ENCODE measurements at places on chromosomes 13 and 19.

GRCh38 chr13:111527614-111528229 is 207.3 kb downstream of the TEX29 start:
- no peak for DNase-seq

GRCh38 chr19:30228113-30228834 is 143.9 kb upstream of the ZNF536 start:
- no peak for DNase-seq

DNA sequence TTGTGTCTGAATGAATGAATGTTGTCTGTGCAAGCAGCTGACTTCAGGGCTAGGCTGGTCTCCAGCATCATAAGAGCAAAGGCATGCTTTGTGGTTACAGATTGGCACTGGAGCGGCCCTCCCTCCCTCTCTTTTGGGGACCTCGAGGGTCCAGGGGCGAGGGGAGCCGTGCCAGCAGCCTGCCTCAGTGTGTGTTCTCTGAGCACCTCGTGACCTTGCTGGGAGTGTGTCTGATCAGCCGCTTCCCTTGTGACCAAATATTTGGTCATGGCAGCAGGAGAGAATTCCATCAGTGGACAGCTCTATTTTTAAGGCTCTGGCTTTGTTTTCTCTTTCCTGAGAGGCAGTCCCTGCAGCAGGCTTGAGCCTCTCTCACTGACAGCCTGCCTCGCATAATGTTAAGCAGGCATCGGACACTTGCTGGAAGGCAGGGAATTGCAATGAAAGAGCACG is 329.7 kb downstream of the UQCRFS1 start:
- DNase-seq = no peak

- peak; percentile 28 for DNase-seq
Measured at GRCh38 chr13:33204130-33204927, 81.2 kb downstream of the STARD13 start.

DNA sequence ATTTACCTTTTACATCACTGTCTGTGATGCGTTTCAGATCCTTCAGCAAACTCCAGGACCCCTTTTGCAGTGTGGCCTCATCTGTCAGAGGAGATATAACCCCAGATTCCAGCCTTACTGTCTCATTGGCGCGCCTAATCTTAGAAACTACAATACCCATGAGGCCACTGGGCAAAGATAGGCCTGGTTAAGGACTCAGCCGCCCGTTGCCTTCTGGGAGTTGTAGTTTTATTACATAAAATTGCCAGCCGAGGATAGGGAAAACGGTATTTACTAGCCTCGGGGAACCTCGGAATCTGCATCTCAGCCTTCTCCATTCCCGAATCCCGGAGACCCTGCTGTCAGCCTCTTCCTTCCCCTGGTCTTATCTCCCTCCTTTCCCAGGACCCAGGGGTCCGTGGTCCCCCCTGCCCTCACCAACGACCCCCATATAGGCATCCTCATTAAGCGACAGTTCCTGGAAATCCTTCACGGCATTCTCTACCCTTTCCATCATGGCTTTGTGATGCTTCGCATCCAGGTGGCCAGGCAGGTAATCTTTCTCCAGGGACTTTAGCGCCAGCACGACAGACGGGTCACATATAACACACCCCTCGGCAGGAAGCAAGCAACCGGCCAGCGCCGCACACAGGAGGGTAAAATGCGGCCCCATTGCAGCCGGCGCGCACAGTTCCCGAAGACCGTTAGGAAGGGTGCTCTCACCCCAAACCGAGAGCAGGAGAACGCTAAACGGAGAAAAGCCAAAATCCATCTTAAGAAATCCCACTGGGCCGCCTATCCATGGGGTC is 1.3 kb downstream of the IZUMO1 start:
- peak; percentile 78 for DNase-seq

DNA sequence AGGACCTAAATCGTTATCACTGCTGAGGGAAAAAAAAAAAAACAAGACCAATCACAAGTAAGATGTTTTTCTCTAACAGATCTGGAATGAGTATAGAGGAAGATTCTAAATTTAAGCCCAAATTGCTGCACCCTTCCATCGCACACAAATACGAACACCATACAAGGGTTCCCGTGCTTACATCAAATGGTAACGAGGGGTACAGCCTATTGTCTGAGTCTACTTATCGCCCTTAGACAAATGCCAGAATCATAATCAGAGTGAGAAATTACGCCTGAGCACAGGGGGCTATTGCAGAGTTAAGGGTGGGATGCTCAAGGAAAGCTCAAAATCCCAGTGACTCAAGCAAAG is 603 bp downstream of the ZC3H13 start:
- no peak for DNase-seq

GRCh38 chr19:38834590-38834989 is 3.0 kb upstream of the ECH1 start:
- no peak for DNase-seq

GRCh38 chr13:46124531-46124966 is 19.7 kb upstream of the CPB2 start:
- DNase-seq = peak; percentile 21

GRCh38 chr13:76677043-76677442 is 209.2 kb downstream of the KCTD12 start:
- DNase-seq = no peak

- peak; percentile 88 for DNase-seq
Measured at GRCh38 chr19:45615795-45616703, 14.0 kb upstream of the GPR4 start.

- no peak for DNase-seq
Measured at GRCh38 chr19:48635966-48636858, 967 bp downstream of the DBP start.

DNA sequence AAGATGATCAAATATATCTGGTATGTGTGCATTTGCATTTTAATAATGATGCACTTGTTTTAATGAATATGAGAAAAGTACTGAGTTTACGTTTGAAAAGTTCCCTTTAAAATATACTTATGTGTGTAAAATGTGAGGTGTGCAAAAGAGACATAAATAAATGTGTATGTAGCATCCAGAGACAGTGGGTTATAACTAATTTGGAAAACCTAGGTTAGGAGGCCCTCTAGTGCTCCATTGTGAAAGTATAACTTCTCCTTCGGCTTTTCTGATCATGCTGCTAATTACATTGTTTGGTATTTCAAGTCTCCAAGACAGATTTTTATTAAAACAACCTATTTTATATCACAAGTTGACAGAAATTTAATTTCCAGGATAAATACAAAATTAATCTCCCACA is 30.1 kb downstream of the SCEL start:
- DNase-seq = peak; percentile 27

GRCh38 chr13:74920920-74921319 is 561.0 kb downstream of the TBC1D4 start:
- DNase-seq = no peak

DNA sequence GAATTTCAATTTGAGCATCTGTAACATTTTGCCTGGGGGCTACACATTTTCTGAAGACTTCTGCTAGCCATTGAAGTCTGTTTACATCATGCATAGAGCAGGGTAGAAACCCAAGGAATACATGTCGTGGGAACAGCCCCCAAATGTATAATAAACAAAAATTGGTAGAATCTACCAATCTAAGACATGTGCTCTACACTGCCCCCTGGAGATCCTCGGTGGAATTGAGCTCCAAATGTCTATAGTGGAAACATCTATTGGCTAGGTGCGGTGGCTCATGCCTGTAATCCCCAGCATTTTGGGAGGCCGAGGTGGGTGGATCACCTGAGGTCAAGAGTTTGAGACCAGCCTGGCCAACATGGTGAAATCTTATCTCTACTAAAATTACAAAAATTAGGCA is 57.3 kb downstream of the MBD3L2B start:
- peak; percentile 8 for DNase-seq

DNA sequence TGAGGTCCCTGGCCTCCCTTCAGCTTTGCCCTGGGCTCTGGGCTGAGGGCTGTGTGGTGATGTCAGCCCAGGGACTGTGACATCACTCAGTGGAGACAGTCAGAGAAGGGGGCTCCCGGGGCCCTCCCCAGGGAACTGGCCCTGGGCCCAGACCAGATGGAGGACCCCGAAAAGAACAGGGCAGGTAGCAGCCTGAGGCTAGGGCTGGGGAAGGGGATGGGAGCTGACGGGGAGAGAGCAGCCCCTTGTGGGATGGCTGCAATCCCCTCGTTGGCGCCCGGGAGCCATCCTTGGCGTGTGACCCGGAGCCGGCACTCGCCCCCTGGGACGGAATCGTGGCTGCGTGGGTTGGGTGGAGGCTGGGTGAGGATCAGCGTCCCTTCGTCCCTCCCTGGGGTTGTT is 13.6 kb downstream of the CSNK1G2 start:
- DNase-seq = no peak

DNA sequence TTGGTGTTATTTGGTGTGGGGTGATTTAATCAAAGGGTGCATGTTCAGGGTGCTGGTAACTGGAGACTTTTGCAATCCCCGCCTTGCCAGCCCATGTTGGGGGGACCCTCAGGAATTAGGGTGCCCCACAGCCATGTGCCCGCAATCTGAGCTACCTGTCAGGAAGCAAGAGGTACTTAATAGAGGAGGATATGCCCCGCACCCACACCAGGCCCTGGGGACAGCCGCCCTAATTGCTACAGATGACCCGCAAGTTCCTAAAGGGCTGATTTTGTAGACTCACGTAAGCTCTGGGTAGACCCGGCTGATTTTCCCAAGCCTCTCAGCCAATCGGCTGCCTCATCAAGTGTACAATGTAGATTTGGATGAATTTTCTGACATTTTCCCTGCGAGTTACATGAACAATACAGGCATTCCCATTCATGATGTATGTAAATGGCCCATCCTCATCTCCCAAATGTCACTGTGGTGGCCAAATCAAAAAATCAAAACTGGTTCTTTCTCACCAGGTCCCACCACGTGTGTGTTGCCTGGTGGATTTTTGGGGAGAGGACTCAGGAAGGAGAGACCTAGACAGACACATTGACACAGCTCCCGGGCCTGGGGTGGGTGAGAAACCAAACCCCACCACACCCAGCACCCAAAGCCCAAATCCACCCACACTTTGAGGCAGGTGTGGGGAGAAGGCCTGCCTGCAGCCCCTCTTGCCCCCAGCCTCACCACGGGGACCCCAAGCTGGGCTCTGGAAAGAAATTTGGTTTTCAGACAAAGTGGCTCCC is 119.2 kb upstream of the SPACA7 start:
- DNase-seq = no peak

- no peak for DNase-seq
Measured at GRCh38 chr13:103386341-103386740, 320.1 kb upstream of the SLC10A2 start.

DNA sequence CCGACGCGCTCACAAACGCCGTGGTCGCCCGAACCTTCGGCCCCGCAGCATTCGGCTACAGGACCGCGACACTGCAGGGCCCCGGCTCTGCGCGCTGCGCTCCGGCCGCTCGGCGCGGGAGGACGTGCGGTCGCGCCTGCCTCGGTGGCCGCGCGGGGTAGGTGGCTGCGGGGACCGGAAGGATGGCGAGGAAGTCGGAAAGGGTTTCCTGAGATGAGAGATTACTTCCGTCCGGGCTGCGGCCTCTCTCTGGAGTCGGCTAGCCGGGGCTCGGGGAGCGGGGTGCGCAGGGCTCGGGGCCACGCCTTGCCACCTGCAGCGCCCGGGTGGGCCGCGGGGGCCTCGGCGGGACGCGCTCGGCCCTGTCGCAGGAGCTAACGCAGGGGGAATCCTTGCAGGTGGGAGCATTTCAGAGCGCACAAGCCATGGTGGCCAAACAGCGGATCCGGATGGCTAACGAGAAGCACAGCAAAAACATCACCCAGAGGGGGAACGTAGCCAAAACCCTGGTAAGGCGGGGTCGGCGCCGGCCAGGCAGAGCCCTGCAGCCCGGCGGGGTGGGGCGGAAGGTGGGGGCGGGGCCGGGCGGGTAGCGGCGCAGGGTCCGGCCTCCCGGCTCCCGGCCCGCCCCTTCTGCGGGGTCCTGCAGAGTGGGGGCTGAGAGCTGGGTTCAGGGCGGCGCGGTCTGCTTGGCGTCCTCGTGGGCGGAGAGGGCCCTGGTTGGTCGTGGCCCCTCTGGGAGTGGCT is at the start of gene SERP2:
Gene SERP2, plus strand, starts transcription at position 224 of the 747 bp plus-strand sequence. Its CDS starts 202 bp downstream, at position 426.
- DNase-seq = peak; percentile 10

DNA sequence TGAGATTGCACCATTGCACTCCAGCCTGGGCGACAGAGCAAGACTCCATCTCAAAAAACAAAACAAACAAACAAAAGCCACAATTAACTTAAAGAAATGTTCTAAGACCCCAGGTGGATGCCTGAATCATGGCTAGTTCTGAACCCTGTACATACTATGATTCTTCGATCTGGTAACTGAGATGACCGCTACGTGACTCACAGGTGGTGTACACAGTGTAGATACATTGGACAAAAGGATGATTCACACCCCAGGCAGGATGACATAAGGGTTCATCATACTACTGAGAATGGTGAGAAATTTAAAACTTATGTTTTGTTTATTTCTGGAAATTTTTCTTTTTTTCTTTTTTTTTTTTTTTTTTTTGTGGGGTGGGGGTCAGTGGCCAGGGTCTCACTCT is 6.5 kb downstream of the ZNF426 start:
- no peak for DNase-seq

DNA sequence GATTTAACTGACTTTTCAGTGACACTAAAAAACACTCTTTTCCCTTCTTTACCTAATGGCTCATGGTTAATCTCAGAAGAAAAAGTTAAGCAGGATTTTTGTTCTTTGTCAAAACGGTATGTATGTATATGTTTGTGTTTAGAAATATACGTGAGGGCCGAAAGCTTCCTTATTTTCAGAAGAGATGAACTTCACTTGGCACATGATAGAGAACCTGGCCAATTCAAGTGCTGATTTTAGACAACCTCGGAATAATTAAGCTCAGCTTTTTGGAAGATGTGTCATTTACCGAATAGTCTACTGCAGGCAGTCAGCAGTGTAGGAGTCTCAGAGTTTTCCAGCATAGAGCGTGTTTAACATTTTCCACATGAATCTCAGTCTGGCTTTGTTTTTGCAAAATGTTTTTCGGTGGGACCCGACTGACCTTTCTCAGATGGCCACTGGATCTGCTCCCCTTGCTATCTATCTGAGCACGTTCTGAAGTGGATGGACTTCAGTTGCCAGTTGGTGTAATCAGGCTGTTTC is 4.6 kb downstream of the RNASEH2B start:
- no peak for DNase-seq
